ENCODE measurements at places on chromosomes 13 and 19.

DNA sequence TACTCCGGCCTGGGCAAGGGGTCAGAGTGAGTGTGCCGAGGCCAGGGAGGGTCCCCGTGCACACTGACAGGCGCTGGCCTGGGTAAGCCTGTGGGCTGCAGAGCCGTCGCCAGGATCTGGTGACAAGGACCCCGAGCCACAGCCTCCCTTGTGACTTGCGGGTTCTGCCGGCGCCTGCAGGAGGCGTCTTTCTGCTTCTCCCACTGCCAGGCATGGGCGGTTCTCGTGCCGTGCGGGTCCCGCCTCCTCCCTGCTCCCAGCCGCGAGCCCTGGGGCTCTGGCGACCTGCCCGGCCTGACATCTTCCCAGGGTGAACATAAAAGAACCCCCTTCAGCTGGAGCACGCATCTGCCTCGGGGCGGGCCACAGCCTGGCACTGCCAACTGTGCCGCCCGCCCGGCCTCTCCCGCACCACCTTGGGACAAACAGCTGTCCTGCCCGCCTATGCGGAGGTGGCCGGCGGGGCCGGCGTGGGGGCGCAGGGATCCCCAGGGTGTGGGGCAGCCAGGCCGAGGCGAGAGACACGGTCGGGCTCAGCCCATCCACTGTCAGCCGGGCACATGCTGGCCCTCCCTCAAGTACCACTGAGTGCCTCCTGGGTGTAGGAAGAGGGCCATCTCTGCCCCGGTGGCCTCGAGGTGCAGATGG, 1.5 kb upstream of the HCN2 start:
- DNase-seq, result peak; percentile 52

GRCh38 chr13:36910545-36910944, 9.5 kb downstream of the SMAD9 start:
- DNase-seq, result no peak

DNA sequence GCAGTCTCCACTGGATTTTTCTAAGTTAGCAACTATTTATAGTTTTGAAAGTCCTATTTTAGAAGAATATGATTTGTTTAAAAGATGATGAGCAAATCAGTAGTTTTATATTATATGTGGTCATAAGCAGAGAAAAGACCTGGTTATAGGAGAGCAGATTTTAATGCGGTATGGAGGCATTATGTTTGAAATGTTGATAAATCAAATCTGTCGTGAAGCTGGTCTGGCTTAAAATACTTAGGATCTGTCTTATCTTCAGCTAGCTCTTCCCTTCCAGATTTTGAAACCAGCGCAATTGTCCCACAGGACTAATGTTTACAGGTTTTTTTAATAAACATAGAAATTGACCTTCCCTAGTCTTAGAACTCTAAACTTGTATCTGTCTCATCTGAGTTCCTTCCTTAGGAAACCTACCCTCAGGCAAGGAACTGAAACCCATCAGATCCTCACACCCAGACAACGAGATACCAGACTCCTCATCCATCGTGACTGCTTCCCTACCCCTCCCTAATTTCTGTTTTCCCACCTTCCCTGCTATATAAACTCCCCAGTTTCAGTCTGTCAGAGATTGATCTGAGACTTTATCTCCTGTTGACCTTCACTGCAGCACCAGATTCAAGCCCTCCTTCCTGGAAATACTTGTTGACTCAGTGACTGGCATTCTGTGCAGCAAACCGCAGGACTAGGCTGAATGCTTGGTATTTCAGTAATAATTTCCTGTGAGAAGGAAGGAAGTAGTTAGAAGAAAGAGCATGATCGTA, 37.8 kb upstream of the CXCL17 start:
- DNase-seq, result no peak

GRCh38 chr19:57552432-57552831, 7.2 kb downstream of the ZNF550 start:
- DNase-seq, result no peak

DNA sequence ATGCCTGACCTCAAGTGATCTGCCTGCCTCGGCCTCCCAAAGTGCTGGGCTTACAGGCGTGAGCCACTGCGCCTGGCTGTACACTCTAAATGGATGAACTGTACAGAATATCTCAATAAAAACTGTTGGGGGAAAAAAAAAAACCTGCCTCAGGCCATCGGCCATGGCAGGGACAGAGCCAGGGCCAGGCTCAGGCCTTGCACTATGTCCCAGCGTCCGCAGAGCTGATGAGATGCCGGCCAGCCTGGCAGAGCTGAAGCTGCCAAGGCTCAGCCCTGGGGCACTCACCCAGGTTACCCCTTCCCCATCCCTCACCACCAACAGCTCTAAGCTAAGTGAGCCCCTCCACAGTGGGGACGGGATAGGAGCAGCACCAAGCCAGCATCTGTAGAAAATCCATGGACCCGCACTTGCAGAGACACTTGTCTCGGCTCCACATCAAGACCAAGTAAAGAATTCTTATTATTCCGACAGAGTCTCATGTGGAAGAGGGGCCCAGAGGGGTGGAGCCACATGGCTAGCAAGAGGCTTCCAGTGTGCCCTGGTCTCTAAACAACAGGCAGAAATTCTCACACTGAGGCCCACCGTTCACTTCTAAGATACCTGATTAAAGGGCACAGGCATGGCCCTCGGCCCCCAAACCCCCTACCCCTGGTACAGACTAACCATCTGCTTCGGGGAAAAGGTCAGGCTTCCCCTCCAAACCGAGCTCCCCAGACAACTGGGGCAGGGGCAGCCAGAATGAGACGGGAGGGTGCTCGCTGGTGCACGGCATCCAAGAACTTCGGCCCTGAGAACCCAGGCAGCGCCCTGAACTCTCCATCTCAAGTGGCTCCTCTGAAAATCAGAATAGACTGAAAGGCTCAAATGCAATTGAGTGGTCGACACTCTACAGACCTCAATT, 5.8 kb downstream of the PPP6R1 start:
- DNase-seq, result no peak

GRCh38 chr13:114046431-114046975, 72.6 kb upstream of the C13orf46 start:
- no peak for DNase-seq

DNA sequence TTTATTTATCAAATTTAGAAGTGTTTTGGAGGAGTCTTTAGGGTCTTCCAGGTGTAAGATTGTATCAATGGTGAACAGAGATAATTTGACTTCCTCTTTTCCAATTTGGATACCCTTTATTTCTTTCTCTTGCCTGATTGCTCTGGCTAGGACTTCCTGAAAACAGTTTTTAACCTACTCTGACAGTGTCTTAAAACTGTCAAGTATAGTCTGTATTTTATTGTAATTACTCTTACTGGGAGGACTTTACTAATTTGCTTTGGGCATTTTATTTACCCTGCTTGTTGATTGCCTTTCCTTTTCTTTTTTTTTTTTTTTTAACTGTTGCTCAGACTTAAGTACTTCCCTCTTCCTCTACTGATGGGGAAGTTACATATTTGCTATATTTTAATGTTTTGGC, 81.3 kb downstream of the URI1 start:
- no peak for DNase-seq

- DNase-seq, result no peak
These were observed 7.1 kb downstream of the UBE2S start for GRCh38 chr19:55400281-55401087.

GRCh38 chr13:78409172-78409571, 194.2 kb downstream of the POU4F1 start:
- DNase-seq, result no peak

GRCh38 chr19:8607386-8607785, 3.1 kb downstream of the ADAMTS10 start:
- no peak for DNase-seq

DNA sequence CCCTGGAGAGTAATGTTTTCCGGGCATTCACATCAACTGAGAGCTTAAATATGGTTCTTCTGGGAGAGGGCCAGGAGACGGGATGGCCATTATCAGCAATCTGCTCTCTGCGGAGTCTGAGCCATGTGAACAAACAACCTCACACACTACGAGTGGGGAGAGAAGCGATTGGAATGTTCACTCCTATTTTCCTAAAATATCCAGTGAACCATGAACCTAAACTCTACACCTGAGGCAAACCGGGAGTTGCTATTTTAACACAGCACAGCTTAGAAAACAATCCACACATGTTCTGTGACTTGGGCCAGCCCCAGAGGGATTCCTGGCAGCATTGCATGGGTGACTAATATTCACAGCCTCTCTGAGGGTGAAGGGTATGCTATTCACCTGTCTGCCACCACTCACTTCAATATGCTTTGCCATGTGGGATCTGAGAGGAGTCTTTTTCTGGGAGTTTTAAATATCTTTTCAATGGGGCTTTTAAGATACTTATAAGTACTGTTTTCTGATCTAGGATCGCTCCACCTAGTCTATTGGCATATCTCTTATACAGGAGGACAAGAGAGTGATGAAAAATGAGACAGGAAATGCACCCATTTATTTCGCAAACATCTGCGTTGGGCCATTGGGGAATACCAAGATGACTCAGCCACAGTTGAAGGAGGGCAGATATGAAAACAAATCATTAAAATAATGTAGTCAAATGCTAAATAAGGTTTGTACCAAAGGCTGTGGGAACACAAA, 72.6 kb upstream of the SERP2 start:
- DNase-seq, result no peak

DNA sequence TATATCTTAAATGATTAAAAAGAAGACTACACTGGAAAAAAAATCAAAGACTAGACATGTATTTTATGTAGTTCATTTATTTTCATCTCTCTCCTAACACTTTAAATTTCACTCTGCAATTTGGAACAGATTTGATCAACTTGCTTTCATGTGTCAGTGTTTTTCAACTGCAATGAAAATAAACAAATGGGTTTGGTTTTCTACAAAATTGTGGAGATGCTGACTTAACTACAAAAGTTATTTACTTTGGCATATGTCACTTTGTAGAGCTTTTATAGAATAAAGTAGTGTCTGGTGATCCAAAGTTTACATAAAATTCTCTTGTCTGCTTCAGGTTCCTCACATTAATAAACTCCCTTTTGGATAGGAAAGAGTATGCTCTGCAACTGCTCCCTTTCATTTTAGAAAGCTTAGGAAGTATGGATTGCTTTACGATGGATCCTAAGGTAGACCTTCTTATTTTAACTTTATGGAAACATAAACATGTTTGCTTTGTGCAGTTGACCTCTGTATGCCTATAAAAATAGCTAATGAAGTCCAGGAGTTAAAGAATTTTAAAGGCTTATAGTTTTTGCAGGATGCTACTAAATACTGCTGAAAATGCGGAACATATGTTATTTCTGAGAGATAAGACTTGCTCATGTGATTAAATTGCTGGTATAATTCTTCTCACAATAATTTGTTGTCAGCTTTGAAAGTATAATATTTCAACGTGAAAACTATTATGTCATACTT, 815.9 kb downstream of the PCDH9 start:
- no peak for DNase-seq

Measured in CD4-positive, alpha-beta T cell (primary cell).